A673 (cell line): ENCODE measurements at places on chromosomes 12 and 14.
A peak's percentile ranks its signal among the peaks of the same experiment; 100 is the strongest.

DNA sequence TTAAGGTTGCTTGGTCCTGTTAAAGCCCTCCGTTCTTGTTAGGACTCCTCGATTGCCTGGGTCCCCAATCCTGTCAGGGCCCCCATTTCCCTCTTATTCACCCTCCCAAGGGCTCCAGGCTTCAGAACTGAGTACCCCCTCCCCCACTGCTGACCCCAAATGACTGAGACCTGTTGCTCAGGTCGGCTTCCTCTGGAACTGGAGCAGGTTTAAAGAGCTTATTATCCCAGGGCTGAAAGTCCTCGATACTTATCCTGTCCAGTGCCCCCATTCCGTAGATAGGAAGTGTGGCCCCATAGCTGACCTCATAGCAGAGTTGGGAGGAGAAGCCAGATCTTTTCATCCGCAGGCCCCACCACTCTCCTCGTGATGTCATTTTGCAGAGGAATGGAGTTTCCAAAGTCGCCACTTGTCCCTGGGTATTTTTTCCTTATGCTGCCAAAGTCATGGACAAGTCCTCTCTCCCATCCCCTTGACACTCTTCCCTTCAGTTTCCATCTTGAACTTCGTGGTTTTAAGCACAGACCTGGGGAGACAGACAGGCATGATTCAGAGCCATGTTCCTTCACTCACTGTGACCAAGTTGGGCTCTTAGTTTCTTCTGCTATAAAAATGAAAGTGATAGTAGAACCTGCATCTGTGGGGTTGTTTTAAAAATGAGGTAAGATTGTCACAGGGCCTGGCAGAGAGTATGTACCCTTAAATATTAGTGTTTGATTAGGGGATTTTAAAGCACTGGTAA, 1.2 kb downstream of the USP30 start:
- no peak for DNase-seq

DNA sequence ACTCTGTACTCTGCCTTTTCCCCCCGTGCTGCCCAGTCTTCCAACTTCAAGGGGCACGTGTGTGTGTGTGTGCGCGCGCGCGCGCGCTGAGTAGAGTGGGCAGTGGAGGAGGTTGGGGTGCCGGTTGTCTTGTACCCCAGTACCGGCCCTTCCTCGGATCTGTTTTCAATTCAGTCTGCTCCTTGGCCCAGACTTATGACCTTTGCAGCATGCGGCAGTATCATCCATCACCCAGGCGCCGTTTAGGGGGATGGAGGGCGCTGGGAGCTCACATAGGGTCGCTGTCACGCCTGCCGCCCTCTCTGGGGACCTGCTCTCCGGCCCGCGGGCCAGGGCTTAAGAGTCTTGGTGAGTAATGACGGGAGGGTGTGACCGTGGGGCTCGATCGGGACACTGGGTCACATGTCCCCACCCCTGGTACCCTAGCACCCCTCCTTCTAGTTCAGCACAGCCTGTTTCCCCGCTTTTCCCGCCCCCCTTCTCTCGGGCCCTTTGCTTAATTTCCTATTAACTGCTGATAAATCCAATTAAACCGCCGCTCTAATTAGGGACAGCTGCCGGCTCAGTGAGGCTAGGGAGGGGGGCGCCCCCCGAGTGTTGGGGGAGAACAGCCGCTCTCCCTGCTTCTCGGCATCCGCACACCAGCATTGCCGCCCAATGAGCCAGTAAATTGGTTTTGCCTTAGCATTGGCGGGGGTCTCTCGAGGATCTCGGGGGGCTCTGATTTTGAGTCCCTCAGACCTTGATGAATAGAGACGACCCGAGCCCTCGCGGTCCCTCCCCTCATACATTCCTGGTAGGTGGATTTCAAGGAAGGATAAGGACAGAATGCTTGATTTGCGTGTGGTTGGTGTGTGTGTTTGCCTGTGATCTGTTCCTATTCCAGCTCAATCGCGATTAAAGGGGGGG, 9.3 kb downstream of the STAC3 start:
- no peak for DNase-seq

GRCh38 chr12:55931317-55931779, 386 bp downstream of the DGKA start:
- no peak for DNase-seq

- DNase-seq = peak; percentile 45
Measured at GRCh38 chr12:47811072-47811396, 8.7 kb downstream of the HDAC7 start.

GRCh38 chr12:6860116-6860515, 7.2 kb upstream of the TPI1 start:
- DNase-seq = no peak

- DNase-seq = no peak
Measured at GRCh38 chr12:46445093-46445492, 72.5 kb upstream of the SLC38A2 start.

GRCh38 chr14:60839057-60839456, 104.5 kb downstream of the MNAT1 start:
- no peak for DNase-seq

DNA sequence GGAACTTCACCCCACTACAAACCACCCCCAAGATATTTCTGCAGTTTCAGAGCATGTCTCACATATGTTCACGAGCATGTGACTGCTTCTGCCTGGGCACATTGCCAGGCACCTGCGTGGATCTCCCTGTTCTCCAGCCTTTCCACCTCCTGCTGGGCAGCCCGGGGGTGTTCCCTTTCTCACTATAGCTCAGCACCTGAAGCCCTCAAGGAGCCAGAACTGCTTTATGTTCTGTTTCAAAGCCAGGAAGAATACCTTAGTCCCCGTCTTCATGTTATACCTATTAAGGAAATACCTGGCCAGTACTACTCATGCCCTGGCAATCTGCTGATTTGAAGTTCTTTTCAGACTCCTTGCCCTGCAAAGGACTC, 4.2 kb upstream of the FGF6 start:
- DNase-seq = peak; percentile 40
